AG10803 (cell line): ENCODE measurements at places on chromosomes 2 and 18.

DNA sequence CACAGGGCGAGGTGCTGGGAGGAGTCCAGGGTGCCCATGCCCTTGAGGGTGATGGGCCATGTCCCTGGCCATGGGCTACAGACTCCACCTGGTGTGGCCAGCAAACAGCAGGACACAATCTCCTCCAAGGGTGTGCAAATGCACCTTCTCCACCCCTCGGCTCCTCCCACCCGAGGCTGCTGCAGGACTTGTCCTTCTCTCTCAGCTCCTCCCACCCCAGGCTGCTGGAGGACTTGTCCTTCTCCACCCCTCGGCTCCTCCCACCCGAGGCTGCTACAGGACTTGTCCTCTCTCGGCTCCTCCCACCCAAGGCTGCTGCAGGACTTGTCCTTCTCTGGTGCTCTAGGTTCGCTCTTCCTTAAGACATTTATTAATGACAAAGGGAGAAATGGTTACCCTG lies 57.3 kb upstream of the SNTG2 start:
- DNase-seq: peak; percentile 6

GRCh38 chr2:121558329-121558728 lies 27.6 kb downstream of the RNU4ATAC start:
- DNase-seq: no peak

- no peak for DNase-seq
These were observed 11.5 kb upstream of the NFATC1 start for GRCh38 chr18:79384151-79384807.

GRCh38 chr18:78740876-78741275 lies 238.7 kb upstream of the SALL3 start:
- no peak for DNase-seq

- no peak for DNase-seq
These were observed 62.5 kb upstream of the RAPGEF4 start for GRCh38 chr2:172673056-172673683.

DNA sequence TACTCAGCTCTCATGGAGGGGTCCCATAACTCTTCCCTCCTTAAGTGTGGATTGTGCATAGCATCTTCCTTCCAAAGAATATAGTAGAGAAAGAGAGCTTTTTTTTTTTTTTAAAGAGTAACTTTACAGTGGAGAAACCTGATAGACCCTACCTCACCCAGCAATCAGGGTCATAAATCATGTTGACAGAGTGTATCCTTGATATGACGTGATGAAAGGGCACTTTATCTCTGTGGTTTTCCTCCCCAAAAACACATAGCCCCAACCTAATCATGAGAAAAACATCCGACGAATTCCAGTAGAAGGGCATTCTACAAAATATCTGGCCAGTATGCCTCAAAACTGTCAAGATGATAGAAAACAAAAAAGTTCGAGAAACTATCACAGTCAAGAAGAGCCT lies 29.5 kb upstream of the MEIS1 start:
- DNase-seq: no peak

DNA sequence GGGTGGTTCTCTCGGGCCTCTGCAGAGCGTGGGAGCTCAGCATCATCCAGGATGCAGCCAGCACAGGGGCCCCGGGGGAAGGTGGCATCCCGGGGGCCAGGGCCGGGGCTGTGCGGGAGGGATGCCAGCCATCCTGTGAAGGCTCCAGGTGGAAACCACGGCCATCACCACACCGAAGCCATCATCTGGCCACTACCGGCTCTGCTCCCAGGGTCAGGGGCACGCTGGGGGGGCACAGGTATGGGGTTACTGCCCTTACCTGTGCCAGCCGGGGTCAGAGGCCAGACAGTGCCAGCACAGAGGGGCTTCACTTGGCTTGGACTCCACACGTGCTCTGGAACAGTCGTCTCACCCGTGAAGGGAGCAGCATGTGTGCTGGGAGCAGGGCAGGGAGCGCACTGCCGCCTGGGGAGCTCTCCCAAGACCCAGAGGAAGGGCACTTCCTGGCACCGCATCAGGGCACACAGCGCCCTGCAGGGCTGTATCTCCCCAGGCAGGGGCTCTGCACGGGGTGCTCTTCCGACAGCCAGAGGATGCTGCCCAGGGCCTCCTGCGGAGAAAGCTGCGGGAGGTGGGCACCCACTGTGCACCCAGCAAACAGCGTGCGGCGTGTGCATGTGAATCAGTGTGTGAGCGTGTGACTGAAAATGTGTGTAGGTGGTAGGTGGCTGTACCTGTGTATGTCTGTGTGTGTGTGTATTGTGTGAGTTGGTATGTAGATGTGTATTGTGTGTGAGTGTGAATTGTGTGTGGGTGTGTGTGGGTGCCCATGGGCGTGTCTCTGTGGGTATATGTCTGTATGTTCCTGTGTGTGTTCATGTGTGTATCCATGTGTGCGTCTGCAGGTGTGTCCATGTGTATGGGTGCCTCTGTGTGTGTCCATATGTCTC lies 75.0 kb downstream of the PTGR3 start:
- DNase-seq: no peak

DNA sequence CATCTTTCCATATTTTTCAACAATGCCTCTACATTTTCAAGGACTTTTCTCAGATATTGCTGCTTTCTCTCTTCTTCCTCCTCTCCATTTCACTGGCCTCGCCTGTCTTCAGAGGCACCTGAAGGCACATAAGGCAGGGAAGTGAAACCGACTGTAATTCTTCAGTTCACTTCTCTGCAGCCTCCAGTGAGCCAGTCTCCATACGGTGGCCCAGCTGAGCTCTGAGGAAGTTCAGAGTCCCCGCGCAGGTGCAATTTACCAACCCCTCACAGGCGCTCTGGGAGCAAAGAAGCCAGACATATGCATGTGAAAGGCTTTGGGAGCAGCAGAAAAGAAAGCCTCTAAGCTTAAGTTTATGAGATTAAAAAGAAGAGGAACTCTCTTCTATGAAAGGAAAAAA lies 12.4 kb downstream of the KLHL14 start:
- DNase-seq: no peak

GRCh38 chr2:239950144-239951128 lies 74.7 kb downstream of the NDUFA10 start:
- DNase-seq: no peak

- DNase-seq: no peak
These were observed 402.3 kb downstream of the LRATD1 start for GRCh38 chr2:15034860-15035259.

DNA sequence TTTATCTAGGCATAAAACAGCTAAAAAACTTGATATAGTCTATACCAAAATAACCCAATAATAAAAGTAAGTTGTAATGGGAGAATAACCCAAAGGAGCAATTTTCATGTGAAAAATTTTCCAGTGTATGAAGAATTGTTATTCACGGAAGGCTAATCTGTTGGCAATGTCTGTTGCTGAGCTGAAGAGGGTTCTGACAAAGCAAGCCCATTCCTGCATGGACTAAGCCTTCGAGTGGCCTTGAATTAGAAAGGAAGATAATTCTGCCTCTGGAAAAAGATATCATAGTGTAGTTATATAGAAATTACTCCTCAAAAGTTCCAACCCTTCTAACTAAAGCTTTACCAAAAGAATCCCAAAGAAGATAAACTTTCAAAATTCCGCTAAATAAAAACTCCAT lies 101.5 kb downstream of the MAP2 start:
- no peak for DNase-seq

GRCh38 chr2:200155652-200156051 lies 150.8 kb upstream of the SPATS2L start:
- DNase-seq: no peak

- DNase-seq: no peak
These were observed 46.4 kb downstream of the SLC25A12 start for GRCh38 chr2:171847627-171848026.

DNA sequence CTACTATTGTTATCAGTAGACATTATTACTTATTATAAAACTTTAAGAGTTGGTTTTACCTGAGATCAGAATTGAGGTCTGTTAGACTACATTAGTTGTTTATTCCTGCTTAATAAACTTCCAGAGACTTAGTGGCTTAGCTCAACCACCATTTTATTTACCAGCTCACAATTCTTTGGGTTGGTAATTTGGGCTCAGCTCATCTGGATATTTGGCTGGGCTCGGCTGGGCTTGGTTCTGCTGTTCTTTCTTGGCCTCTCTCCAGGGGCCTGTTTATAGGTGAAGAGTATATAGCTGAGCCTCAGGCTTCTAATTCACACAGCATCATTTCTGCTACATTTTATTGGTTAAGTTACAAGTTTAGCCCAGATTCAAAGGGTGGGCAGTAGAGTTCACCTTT lies 67.9 kb downstream of the CCDC138 start:
- no peak for DNase-seq

GRCh38 chr2:20400787-20401488 lies 45.9 kb upstream of the RHOB start:
- no peak for DNase-seq

GRCh38 chr2:218826791-218827190 lies 4.8 kb downstream of the PRKAG3 start:
- DNase-seq: no peak

DNA sequence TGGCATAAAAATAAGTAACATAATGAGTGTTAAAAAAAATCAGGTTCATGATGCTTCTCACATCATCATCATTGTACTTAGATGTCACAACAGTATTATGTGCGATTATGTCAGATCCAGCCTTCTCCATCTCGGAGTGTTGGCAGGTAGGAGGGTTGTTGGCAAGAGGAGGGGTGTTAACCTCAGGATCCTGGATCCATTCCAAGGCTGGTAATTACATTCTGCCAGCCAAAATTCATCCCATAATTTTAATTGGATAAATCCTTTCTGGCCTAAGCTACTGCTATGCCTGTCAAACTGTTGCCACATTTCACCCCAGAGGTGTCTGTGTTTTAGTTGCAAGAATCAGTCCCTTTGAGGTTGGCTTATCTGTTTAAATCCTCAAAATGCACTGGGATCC lies 891 bp upstream of the FTCDNL1 start:
- DNase-seq: no peak

GRCh38 chr2:10260130-10260529 lies 42.6 kb upstream of the HPCAL1 start:
- peak; percentile 60 for DNase-seq

- peak; percentile 22 for DNase-seq
These were observed 11.5 kb downstream of the DPP4 start for GRCh38 chr2:162062559-162062958.

DNA sequence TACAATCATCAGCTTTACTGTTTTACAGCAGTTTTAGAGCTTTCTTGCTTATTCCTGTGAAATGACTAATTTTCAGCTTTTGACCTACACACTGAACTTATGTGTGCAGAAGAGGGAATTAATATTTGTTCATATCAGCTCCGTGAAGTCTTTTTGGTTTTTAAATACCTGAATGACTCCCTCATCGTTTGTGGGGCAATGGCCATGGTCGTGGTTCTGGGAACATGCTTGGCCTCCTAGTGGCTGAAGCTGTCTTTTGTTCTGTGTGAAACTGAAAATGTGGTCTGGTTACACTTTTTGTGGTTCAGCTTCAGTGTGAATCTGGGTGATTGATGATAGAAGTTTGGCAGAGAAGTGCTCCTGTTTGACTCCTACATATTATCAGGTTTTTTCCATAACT lies 408.1 kb downstream of the THSD7B start:
- DNase-seq: peak; percentile 70

DNA sequence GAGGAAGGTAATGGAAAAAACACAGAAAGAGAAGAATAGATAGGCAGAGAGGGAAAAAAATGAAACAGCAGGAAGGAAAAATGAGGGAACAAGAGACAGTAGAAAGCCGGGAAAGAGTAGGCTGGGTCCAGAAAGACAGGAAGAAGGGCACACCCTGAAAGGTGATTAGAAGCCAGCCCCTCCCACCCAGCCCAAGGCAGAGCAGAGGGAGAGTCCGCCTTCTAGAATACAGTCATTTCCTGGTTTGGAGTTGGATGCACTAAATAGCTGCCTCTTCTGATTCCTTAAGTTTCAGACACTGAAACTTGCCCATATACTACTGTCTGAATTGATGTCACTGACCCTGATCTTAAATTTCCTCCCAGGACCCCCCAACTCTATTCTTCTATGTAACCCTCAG lies 17.9 kb upstream of the DSG3 start:
- no peak for DNase-seq

DNA sequence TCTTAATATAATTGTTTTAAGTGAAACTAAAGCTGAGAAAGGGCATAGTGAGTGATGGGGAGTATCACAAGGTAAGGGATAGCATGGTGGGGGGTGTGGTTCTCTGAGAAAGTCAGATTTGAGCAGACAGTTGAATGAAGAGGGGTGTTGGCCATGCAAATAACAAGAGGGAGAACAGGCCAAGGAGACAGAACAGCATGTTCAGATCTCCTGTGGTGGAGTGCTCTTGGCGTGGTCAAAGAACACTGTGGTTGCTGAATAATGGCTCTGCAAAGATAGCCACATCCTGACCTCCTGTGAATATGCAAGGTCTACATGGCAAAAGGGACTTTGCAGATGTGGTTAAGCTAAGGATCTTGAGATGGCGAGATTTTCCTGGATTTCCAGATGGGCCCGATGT lies 389.2 kb downstream of the TMEM182 start:
- DNase-seq: no peak

DNA sequence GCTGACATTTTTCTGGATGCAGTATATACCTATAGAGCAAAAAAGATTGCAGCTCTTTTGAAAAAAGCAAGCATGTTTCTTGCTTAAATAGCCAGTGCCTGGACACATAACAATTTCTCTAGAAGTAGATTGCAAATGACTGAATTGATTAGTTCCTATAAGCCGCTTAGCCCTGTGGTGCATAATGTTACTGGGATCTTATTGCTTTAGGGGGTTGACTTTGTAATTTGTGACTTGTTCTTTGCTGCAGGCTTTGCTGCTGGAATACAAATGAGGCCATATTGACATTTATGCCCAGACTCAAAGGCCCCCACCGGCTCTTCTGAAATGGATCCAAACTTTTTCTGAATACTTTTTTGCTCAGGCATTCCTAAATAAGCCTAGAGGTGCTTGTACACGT lies 182.6 kb downstream of the SH3BP4 start:
- no peak for DNase-seq

- no peak for DNase-seq
These were observed 455.0 kb upstream of the TCF4 start for GRCh38 chr18:56042915-56043536.

DNA sequence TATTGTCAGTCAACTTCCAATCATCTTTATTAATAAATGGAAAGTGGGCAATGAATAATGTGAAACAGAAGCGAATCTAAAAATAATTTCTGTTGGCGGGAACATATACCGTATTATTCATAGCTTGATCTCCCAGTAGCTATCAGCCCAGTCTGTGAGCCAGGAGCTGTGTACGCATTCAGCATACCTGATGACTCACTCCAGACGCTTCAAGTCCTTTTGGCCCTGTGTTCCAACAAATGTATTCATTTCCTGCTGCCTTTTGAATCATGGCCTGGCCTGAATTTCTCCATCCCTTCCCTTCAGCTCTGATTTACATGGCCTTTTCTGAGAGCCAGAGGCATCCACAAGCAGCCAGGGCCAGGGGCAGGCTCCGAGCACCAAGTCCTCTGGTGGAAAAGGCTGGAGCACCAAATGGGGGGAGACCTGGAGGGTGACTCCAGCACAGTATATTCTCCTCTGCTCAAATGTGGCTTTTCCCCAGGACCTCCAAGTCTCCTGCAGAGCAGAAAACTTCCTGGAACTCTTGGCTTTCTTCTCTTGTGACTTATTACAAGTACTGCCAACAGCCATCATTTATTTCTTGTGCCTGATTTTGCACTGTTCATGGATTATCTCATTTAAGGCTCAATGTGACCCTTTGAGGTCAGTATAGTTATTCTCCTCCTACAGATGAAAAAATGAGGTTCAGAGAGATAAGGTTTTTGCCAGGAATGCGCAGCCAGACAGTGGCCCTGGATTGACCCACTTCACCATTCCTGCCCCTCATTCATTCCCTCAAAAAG lies 108.7 kb downstream of the EN1 start:
- peak; percentile 97 for DNase-seq

GRCh38 chr2:240466579-240467148 lies 31.2 kb downstream of the GPC1 start:
- no peak for DNase-seq

GRCh38 chr18:2244641-2245040 lies 326.7 kb downstream of the METTL4 start:
- DNase-seq: no peak
